ENCODE measurements at places on chromosomes 12 and 14. TPM values are rescaled to one million over a fixed set of nuclear protein-coding genes. Genes with fewer than 3 reads are reported as not detected.
A peak's percentile ranks its signal among the peaks of the same experiment; 100 is the strongest.

GRCh38 chr12:1859643-1860042 is 39.3 kb downstream of the LRTM2 start:
- no peaks in the 10 kb centered on the region for H3K27me3 ChIP-seq
- peak; percentile 6 for DNase-seq
- H3K36me3 ChIP-seq = no peaks in the 10 kb centered on the region
- H3K27ac ChIP-seq = no peak overlapping the region

DNA sequence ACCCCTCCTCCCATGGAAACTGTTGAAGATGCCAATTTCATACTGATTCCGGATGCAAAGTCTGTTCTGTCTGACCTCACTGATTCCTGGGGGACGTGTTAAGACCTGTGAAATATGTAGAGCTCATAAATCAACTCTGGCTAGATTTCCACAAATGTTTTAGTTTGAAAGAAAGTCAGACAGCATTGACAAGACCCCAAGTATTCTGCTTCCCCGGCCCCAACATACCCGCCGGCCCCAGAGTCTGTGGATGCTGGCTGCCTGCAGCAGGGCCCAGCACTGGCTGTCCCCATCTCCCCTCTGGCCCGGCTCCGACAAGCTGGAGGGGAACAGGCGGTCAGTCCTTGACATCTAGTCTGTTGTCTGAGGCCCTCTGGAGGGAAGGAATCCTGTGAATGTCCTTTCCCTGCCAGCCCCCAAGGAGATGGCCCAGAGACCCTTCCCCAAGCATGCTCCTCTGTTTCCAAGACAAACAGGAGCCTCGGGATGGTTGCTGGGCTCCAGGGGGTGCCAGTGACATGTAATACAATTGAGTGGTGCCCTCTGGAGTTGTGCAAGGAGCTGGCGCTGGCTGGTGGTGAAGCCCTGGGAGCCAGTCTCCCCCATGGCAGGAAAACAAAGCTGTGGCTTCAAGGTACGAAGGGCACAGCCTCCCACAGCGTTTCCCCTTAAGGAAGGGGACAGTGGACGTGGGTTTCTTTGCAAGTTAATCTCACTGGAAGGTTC is 22.3 kb downstream of the FBLN5 start:
- no peak for DNase-seq
- no peaks in the 10 kb centered on the region for H3K36me3 ChIP-seq
- peak overlapping the region; percentile 17 for H3K27ac ChIP-seq
- no peak overlapping the region for H3K4me3 ChIP-seq

Gene DAO
- not detected for total RNA-seq

DNA sequence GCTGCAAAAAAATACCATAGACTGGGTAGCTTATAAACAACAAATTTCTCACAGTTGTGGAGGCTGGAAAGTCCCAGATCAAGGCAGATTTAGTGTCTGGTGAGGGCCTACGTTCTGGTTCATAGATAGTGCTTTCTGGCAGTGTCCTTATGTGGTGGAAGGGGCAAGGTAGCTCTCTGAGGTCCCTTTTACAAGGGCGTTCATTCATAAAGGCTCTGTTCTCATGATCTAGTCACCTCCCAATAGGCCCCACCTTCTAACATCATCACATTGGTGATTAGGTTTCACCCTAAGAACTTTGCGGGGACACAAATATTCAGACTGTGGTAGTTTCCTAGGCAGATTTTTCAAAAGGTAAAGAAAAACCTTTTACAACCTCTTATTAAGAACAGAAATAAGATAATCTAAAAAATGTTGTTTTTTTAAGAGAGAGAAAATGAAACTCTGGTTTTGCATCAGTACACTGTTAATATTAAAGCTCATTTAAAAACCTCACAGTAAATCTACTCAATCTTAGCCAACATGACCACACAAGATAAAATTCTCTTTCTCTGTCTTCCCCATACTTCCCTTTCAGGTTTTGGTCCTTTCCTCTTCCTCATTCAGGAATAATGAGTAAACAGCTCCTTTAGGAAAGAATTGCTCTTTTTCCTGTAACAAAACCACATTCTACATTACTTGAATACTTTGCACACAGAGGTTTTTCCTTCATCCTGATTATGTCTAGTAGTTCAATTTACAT is 117.5 kb downstream of the UNC79 start:
- H3K4me1 ChIP-seq = no peaks in the 10 kb centered on the region
- no peak overlapping the region for H3K27ac ChIP-seq
- H3K27me3 ChIP-seq = no peaks in the 10 kb centered on the region
- DNase-seq = no peak
- no peaks in the 10 kb centered on the region for H3K36me3 ChIP-seq

DNA sequence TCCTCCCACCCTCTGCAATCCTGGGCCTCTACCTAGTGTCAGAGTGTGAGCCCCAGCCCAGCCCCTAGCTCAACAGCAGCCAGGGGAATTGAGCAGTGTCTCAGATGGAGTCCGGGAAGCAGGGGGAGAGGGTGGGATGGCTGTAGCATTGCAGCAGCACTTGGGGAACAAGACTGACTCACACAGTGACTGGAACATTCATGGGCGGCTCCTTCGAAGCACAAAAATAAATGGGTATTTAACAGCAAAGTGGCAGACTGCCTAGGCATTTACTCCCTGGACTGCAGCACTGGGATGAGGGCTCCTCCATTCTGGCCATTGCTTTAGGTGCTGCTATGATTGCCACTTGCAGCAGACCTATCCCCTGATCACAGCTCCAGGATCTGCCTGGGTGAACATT is 46.0 kb upstream of the STK38L start:
- H3K4me3 ChIP-seq = no peak overlapping the region
- no peaks in the 10 kb centered on the region for H3K36me3 ChIP-seq
- H3K27ac ChIP-seq = peak overlapping the region; percentile 58
- no peaks in the 10 kb centered on the region for H3K4me1 ChIP-seq

DNA sequence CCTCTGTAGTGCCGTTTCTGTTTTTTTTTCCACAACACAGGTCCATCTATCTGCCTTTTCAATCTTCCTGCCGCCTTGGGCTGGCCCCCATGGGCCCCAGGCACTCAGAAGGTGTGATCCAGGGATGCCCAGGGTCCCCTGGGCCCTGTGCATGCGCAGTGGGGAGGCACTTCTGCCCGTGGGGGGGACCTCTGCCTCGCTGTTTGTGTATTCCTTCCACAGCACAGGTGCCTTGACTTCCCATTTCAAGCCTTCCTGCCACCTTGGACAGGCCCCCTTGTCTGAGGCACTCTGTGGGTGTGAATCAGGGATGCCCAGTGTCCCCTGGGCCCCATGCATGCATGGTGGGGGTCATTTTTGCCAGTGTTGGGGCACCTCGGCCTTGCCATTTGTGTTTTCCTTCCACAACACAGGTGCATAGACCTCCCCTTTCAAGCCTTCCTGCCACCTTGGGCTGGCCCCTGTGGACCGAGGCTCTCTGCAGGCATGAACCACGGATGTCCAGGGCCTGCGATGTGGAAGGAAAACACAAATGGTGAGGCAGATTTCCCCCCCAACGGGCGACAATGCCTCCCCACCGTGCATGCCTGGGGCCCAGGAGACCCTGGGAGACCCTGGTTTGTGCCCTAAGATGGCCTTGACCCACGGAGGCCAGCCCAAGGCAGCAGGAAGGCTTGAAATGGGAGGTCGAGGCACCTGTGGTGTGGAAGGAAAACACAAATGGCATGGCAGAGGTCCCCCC is 366.5 kb downstream of the ALG10 start:
- H3K4me1 ChIP-seq = no peaks in the 10 kb centered on the region
- no peaks in the 10 kb centered on the region for H3K36me3 ChIP-seq
- no peak overlapping the region for H3K4me3 ChIP-seq
- H3K27ac ChIP-seq = no peak overlapping the region
- H3K27me3 ChIP-seq = no peaks in the 10 kb centered on the region
- no peak for DNase-seq

GRCh38 chr12:45613296-45613695 is 116.2 kb upstream of the ARID2 start:
- H3K36me3 ChIP-seq = no peaks in the 10 kb centered on the region
- no peaks in the 10 kb centered on the region for H3K4me1 ChIP-seq
- H3K4me3 ChIP-seq = no peak overlapping the region
- DNase-seq = no peak
- H3K27me3 ChIP-seq = no peaks in the 10 kb centered on the region
- no peak overlapping the region for H3K27ac ChIP-seq

GRCh38 chr12:69330475-69331473 is 17.4 kb upstream of the LYZ start:
- peak overlapping the region; percentile 30 for H3K4me3 ChIP-seq
- H3K36me3 ChIP-seq = no peaks in the 10 kb centered on the region
- H3K4me1 ChIP-seq = peaks cover 3% of the 10 kb centered on the region
- DNase-seq = no peak
- peak overlapping the region; percentile 12 for H3K27ac ChIP-seq

- no peak overlapping the region for H3K27ac ChIP-seq
- H3K27me3 ChIP-seq = no peaks in the 10 kb centered on the region
- H3K36me3 ChIP-seq = no peaks in the 10 kb centered on the region
These were observed 4.3 kb downstream of the HHIPL1 start for GRCh38 chr14:99649219-99649618.

GRCh38 chr12:122976648-122976975 is 1.6 kb downstream of the OGFOD2 start:
- H3K27ac ChIP-seq = no peak overlapping the region
- no peaks in the 10 kb centered on the region for H3K27me3 ChIP-seq
- DNase-seq = peak; percentile 15
- peaks cover 28% of the 10 kb centered on the region for H3K4me1 ChIP-seq
- H3K4me3 ChIP-seq = no peak overlapping the region

Gene TFCP2
- total RNA-seq = 6.1 TPM

Gene TNFRSF1A
- 148 TPM for total RNA-seq

- H3K27me3 ChIP-seq = no peaks in the 10 kb centered on the region
- DNase-seq = no peak
- H3K27ac ChIP-seq = no peak overlapping the region
These were observed 452.2 kb downstream of the BCL11B start for GRCh38 chr14:98819867-98820206.

Gene SOAT2
- not detected for total RNA-seq

Gene G2E3
- 11.2 TPM for total RNA-seq

DNA sequence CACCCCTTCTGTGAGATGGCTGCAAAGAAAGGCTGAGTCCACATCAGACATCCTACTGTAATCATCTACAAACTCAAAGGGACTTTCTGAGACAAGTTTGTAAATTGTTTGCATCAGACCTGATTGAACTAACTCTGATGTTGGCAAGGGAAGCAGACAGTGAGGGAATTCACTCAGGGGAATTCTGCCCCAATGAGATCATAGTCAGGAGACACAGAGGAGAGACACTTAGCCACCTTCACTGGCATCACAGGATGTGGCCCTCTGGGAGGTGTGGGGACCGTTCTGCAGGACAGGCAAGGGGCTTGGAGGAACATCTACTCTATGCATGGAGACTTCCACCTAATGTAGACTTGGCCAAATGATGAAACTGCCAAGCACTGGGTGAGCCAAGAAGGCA is 70.7 kb upstream of the DDX11 start:
- DNase-seq = no peak
- H3K27me3 ChIP-seq = no peaks in the 10 kb centered on the region
- H3K36me3 ChIP-seq = no peaks in the 10 kb centered on the region
- H3K27ac ChIP-seq = no peak overlapping the region
- H3K4me1 ChIP-seq = no peaks in the 10 kb centered on the region
- H3K4me3 ChIP-seq = no peak overlapping the region

- no peaks in the 10 kb centered on the region for H3K27me3 ChIP-seq
- H3K27ac ChIP-seq = no peak overlapping the region
- no peaks in the 10 kb centered on the region for H3K36me3 ChIP-seq
- DNase-seq = no peak
- no peak overlapping the region for H3K4me3 ChIP-seq
These were observed 34.2 kb downstream of the ABCC9 start for GRCh38 chr12:21906919-21907493.

DNA sequence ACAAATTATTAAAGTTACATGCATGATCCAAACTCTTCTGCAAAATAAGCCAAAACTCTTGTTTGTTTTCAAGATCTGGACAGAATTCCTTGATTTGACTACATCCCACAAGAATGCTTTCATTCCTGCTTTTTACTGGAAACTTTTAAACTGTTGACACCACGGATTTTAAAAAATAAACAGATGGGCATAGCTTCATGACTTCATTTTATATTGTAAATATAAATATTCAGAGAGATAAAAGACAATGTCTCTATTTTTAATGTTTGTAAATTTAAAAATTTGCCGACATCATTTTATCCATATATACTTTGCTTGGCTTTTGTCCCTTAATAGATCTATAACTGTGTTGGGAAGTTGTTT is 134.3 kb upstream of the DCN start:
- no peak overlapping the region for H3K4me3 ChIP-seq
- no peaks in the 10 kb centered on the region for H3K36me3 ChIP-seq
- no peaks in the 10 kb centered on the region for H3K27me3 ChIP-seq
- no peak for DNase-seq
- no peaks in the 10 kb centered on the region for H3K4me1 ChIP-seq

Gene POTEM
- total RNA-seq = not detected

Gene LRRC10
- not detected for total RNA-seq

Gene GLT1D1
- 2.9 TPM for total RNA-seq

GRCh38 chr12:524167-524951 is 64.6 kb downstream of the B4GALNT3 start:
- no peaks in the 10 kb centered on the region for H3K4me1 ChIP-seq
- no peaks in the 10 kb centered on the region for H3K36me3 ChIP-seq
- no peak overlapping the region for H3K27ac ChIP-seq
- no peak overlapping the region for H3K4me3 ChIP-seq

DNA sequence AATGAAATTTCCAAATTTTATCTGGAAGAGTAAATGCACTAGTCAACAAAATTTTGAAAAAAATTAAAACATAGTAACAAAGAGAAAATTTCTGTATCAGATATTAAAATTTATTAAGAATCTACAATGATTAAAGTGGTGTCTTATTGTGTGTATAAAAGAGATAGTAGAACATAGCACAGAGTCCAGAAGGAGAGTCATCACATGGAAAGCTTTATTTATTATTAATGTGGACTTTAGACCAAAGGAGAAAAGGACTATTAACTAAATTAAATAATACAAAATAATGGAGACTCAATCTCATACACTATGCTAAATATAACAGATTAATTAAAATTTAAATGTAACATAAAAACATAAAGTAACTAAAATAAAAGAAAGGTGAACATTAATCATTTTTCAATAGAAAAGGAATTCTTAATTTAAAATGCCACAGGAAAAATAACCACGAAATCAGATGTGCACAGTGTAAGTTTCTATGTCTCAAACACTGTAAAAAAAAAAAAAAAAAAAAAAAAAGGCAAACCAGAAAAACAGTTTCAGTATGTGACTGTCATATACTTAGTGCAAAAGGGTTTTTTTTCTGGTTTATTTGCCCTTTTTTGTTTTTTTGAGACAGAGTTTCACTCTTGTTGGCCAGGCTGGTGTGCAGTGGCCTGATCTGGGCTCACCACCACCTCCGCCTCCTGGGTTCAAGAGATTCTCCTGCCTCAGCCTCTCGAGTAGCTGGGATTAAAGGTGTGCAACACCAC is 95.4 kb downstream of the MYF5 start:
- H3K27ac ChIP-seq = no peak overlapping the region
- H3K27me3 ChIP-seq = no peaks in the 10 kb centered on the region
- H3K4me3 ChIP-seq = no peak overlapping the region
- no peak for DNase-seq

Gene RIMKLB
- total RNA-seq = 155 TPM

DNA sequence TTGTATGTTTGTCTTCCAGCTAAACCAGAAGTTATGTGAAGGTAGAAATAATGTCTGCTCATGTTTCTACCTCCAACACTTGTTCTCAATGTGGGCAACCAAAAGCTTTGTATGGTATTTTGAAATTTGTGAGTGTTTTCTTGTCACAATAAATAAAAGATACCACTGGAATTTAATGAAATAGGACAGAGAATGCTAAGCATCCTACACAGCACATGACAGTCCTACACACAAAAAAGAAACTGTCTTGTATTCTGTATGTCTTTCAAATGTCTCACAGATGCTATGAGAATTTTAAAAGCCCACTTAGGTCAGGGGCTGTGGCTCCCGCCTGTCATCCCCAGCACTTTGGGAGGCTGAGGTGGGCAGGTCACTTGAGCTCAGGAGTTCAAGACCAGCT is 68.9 kb downstream of the RALGAPA1 start:
- no peak for DNase-seq
- H3K27me3 ChIP-seq = no peaks in the 10 kb centered on the region
- H3K4me1 ChIP-seq = no peaks in the 10 kb centered on the region

Gene NOXRED1
- not detected for total RNA-seq

Measured in uterus (tissue), 4 donors.